ENCODE measurements at places on chromosomes 7 and 10.

DNA sequence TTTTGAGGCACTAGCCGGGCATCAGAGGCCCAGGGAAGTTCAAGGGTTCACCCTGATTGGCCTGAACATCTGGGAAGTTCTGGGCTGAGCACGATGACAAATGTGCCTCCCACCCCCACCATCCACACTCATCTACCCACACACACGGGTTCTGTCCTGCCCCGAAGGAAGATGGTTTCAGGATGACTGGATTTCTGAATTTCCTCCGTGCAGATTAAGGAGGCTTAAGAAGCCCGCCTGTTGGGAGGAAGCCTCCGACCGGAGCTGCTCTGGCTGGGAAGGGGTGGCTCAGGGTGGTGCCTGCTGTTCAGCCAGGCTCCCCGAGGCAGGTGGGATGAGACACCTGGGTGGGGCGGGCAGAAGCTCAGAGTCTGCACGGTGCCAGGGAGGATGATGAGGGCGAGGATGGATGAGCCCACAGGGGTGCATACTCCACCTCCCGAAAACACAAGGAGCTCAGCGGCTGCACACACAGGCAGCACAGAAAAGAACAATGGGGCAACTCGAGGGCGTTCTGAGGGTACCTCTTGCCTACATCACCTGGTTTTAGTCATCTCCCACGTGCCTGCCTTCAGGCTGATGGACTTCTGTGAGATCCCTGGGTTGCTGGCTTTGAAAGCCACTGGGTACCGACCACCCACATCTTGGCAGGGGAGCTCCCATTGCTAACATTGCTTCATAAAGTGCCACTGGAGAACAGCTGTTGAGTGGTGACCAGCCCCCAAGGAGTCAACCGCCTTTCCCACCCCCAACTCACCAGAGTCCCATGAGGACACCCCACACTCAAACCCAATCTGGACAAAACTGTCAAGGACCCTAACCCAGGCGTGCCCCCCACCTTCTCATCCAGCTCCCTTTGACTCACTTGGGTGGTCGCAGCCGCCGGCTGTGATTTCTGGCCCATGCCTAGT, 41.2 kb downstream of the CALML3 start:
- no peak for DNase-seq

GRCh38 chr7:18995811-18996426, 121.5 kb downstream of the TWIST1 start:
- DNase-seq = no peak

DNA sequence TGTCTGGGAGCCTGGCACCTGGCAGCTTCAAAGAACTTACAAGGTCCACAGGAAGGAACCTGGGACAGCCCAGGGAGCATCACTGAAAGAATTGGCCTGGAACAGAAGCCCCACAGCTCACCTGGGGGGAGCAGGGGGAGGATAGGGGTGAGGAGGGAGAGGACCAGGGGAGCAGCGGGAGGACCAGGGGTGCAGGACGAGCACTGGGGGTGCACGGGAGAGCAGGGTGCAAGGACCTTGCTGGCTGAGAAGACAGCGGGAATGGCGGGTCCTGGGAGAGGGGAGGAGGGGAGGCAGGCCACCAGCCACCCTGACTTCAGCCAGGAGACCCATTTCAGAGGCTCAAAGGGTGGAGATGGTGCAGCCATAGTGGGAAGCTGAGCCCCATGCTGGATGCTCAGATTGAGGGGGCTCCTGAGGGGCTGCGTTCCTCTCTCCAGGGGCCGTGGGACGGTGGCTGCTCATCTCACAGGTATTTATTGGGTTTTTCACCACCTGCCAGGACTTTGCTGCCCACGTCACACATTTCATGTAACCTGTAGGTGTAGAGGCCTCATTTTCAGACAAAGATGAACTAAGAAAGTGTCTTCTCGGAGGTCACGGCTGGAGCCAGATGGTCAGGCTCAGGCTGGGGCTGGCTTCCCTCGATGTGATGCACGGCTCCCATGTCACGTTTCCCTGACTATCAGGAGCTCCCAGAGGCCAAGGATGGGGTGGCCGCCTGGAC, 110.1 kb downstream of the WDR37 start:
- no peak for DNase-seq

GRCh38 chr7:98254951-98255610, 3.0 kb upstream of the TECPR1 start:
- no peak for DNase-seq

- no peak for DNase-seq
These were observed 616.2 kb downstream of the DNAJB6 start for GRCh38 chr7:157952841-157953645.

DNA sequence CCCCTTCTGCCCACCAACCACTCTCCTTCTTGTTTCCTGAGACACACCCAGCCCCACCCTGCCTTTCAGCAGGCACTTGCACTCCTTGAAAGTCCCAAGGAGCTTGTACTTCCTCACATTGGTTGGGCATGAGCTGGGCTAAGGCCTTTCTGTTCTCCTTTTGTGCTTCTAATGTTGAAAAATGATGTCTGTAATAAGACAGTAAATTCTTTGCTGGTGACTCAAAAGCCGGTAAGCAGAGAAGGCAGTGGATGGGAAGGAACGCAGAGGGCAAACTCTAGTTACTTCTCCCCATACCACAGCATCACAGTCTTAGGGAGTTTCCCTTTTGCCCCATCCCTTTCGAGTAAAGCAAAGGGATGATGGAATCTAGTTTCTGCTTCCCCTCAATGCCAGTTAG, 185.6 kb downstream of the PLXNA4 start:
- no peak for DNase-seq

DNA sequence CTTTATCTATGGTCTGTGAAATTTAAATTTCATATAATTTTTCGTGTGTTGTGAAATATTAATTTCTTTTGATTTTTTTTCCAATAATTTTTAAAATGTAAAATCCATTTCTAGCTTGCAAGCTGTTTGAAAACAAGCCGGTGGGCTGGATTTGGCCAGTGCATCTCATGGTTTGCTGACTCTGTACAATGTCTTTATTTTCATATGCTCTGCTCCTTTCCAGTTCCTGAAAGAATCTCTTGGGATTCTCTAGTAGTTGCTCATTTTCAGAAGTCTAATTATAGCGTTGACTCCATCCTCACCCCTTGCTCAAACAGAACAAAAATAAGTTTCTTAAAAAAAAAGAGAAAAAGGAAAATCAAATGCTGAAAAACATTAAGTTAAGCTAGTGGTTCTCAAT, 21.4 kb downstream of the UBN2 start:
- DNase-seq = no peak

DNA sequence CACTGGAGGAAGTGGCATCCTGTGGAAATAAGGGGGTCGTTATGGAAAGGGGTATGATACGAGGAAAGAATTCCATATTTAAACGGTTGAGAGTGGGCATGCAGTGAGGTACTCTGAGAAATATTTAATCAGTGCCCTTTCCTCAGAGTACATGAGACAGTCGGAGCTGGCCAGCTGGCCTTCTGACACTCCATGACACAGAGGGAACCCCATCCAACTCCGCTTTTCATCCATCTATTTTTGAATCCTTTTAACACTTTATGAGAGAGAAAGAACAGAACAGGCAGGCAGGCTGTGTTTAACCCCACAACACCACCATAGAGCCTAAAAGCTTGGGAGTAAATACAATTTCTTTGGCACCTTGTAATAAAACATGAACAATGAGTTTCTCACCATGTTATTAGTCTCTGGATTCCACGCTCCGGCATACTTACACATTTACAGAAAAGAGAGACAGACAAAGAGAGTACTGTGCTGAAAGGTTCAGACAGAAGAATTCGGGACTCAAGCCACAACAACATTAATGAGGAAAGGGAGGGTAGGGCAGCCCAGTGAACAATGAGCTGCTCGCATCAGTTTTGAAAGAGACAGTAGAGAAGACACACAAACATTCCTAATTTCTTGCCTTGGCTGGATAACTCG, 124.2 kb upstream of the PDLIM1 start:
- no peak for DNase-seq

DNA sequence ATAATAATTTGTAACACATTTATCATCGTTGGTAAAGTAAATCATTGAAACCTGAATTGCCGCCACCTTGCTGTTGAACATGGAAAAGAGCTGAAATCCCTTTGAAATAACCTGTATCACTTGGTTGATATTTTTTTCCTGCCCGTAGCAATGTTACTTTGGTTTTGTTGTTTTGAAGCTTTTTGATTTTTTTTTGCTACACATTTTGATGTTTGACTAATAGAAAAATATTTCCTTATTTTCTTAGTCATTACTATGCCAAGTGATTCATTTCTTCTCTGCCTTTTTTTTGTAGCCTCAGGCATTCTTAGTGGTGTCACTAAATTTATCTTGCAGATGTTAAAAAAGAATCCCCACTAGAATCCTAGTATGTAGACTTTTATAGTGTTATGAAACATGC, 235.1 kb upstream of the MEOX2 start:
- no peak for DNase-seq

DNA sequence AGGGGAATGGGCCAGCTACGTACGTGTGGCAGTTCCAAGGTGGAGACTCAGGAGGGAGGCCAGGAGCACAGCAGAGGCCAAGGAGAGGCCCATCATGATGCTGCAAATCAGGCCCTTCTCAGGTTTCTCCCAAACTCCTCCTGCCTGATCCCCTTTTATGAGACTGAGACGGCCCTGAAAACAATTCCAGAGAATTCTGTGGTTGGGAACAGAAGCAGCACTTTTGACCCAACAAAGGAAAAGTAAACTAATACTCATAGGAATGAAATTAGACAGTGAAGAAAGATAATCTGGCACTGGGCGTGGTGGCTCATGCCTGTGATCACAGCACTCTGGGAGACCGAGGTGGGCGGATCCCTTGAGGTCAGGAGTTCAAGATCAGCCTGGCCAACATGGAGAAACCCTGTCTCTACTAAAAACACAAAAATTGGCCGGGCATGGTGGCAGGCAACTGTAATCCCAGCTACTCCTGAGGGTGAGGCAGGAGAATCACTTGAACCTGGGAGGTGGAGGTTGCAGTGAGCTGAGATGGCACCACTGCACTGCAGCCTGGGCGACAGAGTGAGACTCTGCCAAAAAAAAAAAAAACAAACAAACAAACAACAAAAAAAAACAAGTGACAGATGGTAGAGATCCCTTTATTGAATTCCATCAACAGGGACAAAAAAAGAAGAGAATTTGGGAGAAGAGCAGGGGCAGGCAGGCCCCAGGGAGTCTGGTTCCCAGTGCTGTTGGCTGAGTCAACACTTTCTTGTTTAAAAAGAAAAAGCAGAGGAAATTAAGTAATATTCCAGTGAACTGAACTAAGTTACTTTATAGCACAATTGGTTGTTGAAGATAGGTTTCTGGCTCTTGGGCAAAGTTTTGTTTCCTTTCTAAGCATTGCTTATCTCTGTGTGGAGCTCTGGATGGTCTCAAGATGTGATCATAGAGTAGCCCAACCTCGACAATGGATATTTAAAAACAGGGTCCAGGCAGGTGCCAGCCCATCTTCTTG, at the start of gene CCL26:
Gene CCL26 (minus strand): TSS at position 131 of the 997 bp plus-strand sequence. CDS start 35 bp downstream, at position 96.
- no peak for DNase-seq

GRCh38 chr7:68425377-68425776, 1172.9 kb upstream of the AUTS2 start:
- no peak for DNase-seq

GRCh38 chr7:98795741-98796493, 73.9 kb downstream of the TMEM130 start:
- DNase-seq = no peak

Measured in stimulated activated CD8-positive, alpha-beta memory T cell treated with anti-CD3 and anti-CD28 coated beads, Interleukin-7, amount 100 ng/mL, for 24 hours (primary cell).